ENCODE measurements at places on chromosomes 16 and 17.

DNA sequence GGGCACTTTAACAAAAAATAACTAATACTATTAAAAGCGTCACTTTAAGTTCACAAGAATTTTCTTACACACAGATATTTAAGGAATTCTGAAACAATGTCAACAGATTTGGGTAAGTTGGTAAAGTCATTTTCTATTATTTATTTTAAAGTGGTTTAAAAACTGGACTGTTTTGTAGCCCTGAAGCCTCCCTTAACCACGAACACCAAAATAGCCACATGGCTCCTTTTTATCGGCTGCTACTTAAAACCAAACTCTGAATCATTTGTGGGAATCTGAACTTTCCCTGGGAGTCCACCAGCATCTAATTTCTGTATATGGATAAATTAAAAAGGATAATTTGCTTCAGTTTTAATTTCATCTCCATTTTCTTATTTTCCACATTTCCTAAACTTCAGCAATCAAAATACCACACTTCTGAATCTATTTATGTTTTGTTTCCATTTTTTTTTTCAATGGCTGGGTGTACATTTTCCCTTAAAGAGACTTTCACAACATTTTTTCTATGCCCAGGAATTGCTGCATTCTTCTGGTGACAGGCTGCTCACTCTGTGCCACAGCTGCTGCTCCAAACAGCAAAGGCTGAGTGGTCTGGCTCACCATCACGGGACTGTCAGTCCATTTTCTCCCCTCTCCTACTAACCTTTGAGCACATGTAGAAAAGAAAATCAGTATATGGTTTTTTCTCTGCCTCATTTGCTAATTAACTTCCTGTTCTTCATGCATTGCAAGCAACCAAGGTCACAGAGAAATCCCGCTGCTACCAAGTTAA is 255.5 kb upstream of the KCNJ16 start:
- DNase-seq, result no peak

- DNase-seq, result no peak
Observed at GRCh38 chr17:31296142-31296541, 897 bp downstream of the OMG start.

GRCh38 chr16:49399594-49400364 is 26.2 kb downstream of the C16orf78 start:
- DNase-seq, result no peak

- DNase-seq, result no peak
Observed at GRCh38 chr17:42748202-42748907, 3.5 kb upstream of the EZH1 start.

DNA sequence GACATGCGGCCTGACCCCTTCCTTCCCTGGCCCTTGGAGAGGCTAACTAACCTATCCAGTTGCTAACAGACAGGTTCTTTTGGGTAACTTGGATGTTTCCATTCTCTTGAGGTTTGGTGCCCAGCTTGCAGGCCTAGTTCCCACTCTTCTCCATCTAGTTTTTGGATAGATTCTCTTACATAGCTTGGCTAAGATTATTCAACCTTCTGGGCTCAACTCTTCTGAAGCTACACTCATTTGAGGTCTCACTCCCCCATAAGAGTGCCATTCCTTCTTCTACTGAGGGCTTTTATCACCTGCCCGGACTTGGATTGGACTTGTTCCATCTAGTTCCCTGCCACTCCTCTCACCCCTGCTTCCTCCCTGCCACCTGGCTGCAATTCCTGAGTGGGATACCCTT is 44.1 kb upstream of the MARCHF10 start:
- no peak for DNase-seq

- DNase-seq, result no peak
Observed at GRCh38 chr16:72751076-72751475, 296.9 kb downstream of the ZFHX3 start.

- DNase-seq, result no peak
Observed at GRCh38 chr16:56643080-56643778, 4.8 kb downstream of the MT1A start.

DNA sequence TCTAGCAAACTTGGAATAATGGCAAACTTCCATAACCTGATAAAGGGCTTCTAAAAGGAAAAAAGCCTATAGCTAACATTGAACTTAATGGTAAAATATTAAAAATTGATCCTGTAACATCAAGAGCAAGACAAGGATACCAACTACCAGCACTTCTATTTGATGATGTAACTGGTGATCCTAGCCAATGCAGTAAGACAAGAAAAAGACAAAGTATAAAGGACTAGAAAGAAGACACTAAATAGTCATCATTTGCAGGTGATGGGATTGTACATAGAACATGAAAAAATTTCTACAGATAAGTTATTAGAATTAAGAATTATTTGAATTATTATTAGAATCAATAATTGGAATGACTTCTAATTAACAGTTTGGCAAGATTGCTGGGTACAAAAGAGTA is 37.0 kb downstream of the B9D1 start:
- no peak for DNase-seq

GRCh38 chr17:6721744-6722143 is 8.6 kb upstream of the SLC13A5 start:
- no peak for DNase-seq

DNA sequence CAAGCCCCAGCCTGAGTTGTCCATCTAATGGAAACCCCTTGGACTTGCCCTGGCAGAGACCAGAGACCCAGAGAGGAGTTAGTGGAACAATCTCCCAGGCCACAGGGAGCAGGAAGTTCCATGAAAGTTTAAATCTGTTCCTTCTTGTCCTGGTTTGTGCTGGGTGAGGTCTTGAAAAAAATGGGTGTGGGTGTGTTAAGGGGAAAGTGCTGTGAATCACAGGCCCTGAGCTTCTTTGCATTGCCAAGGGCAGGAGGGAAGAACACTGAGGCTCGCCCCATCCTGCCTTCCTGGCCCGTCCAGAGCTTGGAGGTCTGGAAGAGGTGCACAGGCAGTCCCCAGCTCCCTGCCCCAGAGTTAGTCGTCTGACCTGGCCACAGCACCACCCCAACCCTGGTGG is 2.3 kb downstream of the ADORA2B start:
- no peak for DNase-seq

- no peak for DNase-seq
Observed at GRCh38 chr17:29250666-29251065, 4.0 kb downstream of the CRYBA1 start.

- DNase-seq, result no peak
Observed at GRCh38 chr16:10827691-10828341, 9.2 kb upstream of the TVP23A start.

GRCh38 chr16:31064882-31065461 is 9.1 kb downstream of the ZNF668 start:
- DNase-seq, result no peak

DNA sequence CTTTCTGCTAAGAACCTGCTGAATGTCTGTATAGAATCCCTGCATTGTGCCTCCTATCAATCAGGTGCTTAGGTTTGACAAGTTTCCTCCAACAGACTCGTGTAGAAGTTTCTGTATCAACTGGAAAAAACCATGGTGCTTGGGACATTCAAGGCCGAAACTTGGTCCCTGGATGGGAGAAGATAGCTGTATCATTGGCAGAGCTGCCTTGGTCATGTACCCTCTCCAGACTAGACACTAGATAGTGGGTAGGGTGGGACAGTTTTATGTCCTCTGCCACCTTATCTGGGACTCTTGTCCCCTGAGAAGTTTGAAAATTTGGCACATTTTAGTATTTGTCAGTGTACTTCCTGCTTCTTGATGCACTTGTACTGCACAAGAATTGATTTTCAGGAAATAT is 520.8 kb downstream of the WWOX start:
- no peak for DNase-seq

DNA sequence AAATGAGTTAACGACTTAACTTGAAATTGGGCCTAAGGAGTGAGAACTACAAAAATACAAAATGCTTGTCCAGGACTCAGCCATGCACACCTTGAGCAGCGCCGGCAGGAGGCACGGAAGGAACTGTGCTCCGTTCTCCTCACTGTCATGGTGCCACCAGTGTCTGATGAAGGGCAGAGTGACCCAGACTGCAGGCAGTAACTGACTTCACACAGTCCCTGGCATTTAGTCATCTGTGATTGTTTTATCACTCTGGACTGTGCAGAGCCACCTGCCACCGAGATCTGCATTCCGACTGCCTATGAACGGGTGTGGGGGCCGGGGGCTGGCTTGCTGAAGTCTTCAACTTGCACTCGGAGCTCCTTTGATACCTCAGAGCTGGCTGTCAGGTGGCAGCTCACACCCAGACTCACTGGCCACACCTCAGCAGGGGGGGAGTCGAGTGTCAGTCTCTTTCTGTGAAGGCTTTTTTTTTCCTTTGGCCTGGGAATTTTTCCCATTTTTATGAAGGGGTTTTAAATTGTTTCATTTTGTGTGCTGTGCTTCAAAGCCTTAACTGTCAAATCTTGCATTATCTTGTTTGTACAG is 20.2 kb upstream of the ENDOV start:
- DNase-seq, result no peak

- DNase-seq, result no peak
Observed at GRCh38 chr17:82848022-82848592, 8.3 kb upstream of the ZNF750 start.

DNA sequence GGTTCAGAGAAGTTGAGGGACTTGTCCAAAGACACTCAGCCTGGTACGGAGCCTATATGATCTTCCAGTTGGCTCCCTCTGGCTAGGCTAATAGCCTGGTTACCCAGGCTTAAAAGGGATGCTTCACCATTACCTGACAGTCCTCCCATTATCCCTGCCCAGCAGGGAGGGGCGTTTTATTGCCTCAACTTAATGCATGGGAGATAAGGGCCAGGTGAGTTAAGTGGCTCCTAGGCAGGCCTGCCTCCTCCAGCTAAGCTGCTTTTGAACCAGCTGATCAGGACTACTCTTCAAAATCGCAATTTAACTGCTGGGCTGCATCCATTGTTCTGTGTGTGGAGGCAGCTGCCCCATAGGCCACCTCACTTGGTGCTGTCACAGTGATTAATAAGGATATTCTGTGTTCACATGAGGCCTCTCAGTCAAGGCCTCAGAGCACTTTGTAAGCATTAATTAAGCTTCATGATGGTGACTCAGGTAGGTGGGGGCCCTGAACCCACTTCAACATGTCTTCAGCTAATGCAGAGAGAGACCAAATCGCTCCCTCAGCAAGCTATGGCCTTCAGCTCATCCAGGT is 27.9 kb downstream of the SMPD3 start:
- no peak for DNase-seq

DNA sequence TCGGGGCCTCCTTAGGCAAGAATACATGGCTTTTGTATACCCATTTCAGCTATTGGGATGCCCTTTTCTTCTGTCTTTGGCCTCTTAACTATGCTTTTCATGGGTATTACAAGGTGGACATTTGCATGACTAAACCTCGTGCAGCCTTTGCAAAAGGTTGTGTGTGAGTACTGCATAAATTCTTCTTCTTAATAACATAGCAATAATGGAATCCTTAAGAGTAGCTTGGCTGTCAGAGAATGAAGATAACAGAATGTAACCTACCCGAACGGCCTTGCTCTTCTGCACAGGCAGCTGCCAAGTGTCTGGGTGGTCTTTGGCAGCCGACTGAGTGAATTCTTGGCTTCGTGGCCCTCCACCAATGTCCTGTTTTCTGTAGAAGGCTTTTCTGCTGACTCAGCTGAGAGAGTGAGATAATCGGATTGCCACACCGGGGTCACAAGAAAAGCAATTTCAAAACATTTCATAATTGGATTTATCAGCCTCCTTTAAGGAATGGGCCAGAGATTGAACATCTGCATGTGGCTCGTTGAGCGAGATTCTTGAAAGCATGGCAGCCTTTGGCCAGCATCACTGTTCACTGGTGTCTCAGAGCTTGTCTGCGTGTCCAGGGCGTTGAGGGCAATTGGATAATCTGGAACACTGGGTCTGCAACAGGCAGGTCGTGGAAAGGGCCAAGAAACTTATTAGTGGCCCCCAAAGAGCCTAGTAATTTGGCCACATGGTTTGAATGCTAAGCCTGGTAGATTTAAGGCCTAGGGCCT is 13.4 kb downstream of the IRF8 start:
- DNase-seq, result no peak

DNA sequence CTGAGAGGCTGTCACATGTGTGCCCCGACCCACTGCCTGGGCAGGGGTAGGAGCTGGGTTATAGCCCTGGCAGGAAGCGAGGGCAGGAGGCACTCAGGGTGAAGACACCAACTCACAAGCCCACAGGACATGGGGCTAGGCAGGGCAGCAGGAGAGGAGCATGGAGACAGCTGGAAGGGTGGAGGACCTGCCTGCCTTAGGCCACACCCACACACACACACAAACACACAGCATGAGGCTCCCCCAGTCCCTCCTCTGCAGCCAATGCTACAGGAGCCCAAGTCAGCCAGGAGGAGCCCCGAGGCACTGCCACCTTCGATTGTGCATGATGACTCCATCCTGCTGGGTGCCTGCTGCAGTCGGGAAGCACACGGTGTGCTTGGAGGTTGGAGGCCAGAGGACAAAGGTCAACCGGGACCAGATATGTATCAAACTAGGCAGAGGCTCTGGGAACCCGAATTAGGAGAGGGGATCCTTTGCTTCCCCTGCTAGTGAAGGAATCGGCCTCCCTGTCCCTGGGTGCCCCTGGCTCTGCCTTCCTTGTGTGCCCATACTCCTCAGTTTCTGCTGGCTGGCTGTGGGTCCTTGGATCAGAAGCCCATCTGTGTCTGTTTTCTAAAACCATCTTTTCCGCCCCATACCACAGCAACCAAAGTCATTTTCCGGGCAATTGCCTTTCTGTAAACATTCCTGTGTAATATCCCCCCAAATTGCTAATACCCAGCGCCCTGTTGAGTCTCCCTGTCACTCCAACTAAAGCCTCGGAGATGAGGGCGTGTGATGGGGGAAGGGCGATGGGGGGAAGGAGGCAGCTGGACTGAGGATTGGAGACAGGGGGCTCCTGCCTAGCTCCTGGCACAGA is 20.5 kb downstream of the SRCIN1 start:
- DNase-seq, result no peak

GRCh38 chr16:11121083-11121608 is 134.9 kb downstream of the SOCS1 start:
- no peak for DNase-seq

- no peak for DNase-seq
Observed at GRCh38 chr16:83935005-83935857, 17.8 kb upstream of the OSGIN1 start.

GRCh38 chr16:14232106-14232864 is 161.2 kb downstream of the MRTFB start:
- peak; percentile 51 for DNase-seq

- DNase-seq, result no peak
Observed at GRCh38 chr17:9108146-9108545, 86.8 kb downstream of the NTN1 start.

DNA sequence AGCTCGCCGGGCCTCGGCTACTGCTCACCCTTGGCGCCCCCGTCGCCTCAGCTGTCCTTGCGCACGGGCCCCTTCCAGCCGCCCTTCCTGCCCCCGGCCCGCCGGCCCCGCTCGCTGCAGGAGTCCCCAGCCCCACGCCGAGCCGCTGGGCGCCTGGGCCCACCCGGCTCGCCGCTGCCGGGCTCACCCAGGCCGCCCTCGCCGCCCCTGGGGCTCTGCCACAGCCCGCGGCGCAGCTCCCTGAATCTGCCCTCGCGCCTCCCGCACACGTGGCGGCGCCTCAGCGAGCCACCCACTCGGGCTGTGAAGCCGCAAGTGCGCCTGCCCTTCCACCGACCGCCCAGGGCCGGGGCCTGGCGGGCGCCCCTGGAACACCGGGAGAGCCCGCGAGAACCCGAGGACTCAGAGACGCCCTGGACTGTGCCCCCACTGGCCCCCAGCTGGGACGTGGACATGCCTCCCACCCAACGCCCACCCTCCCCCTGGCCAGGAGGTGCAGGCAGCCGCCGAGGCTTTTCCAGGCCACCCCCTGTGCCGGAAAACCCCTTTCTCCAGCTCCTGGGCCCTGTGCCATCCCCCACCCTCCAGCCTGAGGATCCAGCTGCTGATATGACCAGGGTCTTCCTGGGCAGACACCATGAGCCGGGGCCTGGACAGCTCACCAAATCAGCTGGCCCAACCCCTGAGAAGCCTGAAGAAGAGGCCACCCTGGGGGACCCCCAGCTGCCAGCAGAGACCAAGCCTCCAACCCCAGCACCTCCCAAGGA is 12.8 kb downstream of the MYO15A start:
- no peak for DNase-seq
